ENCODE measurements at places on chromosomes 11 and 22. TPM values are rescaled to one million over a fixed set of nuclear protein-coding genes. Genes with fewer than 3 reads are reported as not detected.

GRCh38 chr11:8947230-8947943, 4.6 kb upstream of the ASCL3 start:
- DNase-seq = no peak

GRCh38 chr11:134040386-134041302, 28.2 kb upstream of the JAM3 start:
- no peak for DNase-seq

- DNase-seq = no peak
These were observed at the start of gene KIRREL3 for GRCh38 chr11:127000291-127000968. Gene KIRREL3 (minus strand): TSS chr11:127000770.

GRCh38 chr22:44168206-44168605, 12.5 kb upstream of the PARVG start:
- DNase-seq = no peak

DNA sequence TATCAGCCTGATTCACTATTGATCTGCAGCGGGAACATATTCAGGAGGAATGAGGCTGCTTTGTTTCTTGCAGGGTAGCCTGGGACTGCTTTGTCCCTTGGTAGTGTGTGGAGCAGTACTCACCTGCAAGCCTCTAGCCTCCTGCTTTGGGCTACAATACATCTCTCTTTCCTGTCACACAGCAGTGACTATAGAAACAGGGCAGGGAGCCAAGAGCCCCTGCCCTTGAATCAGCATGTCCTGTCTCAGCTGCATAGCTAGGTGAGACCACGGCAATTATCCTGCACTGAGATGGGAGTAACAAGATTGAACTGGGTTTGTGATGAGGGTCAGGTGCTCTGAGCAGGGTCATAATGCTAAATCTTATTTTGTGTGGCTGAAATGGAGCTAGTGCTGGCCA, 191.9 kb downstream of the NELL1 start:
- DNase-seq = no peak

DNA sequence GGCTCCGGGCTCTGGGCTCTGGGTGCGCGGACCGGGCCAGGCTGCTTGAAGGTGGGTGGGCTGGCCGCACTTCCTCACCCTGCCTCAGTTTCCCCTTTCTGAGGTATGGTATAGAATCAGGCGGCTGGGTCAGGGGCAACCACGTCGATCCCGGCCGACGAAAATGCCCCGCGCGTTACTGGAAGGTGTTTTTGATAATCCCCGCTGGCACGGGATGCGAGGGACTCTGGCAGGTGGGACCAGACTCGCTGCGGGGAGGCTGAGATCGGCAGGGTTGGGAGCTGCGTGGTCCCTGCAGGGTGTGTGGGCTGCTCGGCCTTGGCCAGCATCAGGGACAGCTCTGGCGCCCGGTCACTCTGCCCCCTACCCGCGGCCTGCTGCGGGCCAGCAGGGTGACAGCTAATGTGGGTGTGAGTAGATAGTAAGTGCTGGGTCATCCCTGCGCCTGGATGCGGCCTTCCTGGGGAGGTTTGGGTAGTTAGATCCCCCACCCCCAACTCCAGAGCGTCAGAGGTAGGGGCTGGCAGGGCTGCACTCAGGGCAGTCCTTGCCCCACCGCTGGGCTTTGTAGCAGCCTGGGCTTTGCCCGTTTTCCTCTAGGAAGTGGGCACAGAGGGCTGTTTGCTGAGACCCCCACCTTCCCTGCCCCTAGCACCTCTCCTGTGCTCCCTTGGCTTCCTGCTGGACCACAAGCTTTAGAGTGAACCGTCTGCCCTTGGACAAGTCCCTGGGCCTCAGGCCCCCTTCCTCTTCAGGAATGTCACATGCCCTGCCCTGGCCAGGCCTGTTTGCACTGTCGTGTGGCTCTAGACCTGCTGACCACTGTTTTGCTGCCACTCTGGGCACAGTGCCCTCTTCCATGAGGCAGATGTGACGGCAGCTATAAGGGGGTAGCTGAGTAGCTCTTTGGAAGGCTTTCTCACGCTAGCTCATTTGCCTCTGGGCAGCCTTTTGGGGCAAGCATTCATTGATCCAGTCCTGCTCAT, 579 bp downstream of the TANGO2 start:
- peak; percentile 69 for DNase-seq

DNA sequence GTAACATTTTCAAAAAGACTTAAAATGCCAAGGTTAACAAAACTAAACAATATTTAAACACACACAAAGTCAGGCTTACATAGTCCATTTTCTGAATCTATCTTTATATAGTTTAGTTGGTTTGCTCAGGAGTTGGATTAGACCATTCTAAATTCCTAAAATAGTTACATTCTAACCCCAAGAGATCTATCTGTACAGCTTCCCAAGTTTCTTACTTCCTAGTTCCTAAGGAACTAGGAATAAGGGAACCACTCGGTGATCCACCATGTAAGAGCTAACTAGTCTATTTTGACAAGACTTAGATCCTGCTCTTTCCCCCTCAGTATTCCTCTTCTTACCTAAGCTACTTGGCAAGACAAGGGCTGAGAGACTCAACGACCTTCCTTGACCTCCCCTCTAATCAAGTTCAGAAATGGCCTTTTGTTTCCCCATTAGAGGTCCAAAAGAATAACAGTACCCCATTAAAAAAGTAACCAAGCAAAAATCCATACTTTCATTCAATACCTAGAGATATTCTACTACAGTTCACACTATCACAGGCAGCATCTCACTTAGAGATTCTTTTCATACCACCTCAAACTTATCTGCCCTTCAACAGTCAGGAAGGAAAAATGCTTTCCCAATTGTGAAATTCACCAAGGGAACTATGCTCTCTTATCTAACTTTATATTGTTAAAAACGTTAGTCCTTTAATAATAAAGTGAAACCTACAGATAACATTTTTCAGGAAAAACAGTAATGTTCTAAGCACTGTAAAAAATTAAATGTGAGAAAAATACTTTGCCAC, 253.1 kb downstream of the TTC28 start:
- no peak for DNase-seq

DNA sequence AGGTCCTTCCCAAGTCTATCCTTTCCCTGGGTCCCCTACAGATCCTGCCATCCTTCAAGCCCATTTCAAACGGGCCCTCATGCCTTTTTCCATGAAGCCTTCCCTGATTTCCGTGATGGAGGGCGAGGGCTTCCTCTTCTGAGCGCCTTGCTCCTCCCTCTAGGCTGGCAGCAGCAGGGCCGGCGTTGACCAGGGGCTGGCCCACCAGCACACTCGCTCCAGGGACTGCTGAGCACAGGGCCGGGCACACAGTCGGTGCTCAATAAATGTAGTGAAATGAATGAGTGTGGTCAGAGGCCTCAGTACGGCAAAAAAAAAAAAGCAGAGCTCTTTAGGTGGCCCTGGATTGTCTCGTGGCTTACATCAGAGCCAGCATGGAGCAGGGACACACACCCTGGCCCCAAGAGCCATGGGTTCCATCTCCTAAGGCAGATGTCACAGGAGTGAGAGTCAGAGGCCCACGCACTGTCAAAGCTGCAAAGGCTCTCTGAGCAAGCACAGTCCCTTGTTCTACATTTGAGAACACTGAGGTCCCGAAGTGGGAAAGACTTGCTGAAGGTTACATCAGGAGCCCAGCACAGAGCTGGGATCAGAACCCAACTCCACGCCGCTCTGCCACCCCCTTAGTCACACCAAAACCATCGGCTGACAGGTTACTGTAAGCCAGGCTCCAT, 3.1 kb downstream of the IL2RB start:
- no peak for DNase-seq

DNA sequence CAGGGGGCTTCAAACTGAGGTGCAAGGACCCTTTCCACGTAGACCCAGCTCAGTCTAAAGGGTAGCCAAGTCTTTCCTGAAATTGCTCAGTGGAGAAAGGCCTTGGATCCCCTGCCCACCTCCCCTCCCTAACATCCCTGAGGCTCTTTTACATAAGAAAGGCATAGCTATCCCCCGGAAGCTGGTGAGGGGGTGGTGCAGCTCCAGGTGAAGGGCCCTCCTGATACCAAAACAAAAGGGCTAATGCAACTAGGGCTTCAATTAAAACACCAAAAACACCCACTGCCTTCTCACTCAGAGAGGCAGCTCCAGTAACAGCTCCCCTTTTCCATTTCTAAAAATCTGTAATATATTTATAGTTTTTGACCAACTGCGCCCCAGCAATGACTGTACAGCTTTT, 5.8 kb downstream of the SHANK2 start:
- DNase-seq = no peak

DNA sequence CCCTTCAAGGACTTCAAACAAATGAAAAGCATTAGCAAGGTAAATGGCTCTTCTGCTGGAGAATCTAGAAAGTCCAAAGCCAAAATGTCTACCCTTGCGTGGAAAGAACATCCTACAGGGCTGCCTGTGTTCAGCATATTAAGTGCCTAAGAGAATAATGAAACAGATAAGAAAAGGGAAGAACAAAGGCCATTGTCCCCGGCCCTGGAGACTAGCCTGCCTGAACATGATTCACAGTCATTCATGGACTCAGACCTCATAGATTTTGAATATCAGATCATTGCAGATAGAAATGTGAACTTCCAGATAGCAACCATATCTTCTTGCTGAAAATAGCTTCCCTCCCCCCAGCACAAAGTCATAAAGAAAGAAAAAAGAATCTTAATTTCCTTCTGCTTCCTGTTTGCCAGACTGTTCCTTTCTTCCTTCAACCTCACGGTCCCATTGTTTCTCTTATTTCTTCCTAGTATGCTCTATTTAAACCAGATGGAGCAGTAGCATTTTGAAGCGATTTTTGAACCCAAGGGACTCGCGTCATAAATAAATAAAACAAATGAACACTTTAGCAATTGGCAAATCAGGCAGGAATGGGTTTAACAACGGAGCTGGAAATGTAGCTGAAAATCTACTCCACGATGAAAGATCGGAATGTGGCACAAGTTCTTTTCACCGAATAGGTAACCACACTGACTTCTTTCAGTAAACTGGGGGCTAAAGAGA, 408.2 kb upstream of the CCDC90B start:
- DNase-seq = no peak

DNA sequence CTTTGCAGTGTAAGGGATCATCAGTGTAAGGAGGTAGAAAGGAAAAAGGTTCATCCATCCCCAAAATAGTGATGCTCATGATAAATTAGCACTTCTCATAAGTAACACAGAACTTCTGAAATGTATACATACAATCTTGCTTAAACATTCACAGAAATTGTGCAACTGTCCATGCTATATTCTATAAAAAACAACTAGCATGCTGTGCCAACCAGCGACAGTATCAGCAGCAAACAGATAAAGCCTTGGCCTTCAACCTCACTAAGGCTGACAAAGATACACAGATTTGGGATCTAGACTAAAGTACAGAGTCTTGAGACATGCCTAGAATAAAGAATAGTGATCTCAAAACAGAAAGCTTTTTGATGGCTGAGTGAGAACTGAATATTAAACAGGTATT, 74.1 kb upstream of the CHRM4 start:
- no peak for DNase-seq

- DNase-seq = no peak
These were observed 2.0 kb upstream of the PRDM11 start for GRCh38 chr11:45144126-45145082.

DNA sequence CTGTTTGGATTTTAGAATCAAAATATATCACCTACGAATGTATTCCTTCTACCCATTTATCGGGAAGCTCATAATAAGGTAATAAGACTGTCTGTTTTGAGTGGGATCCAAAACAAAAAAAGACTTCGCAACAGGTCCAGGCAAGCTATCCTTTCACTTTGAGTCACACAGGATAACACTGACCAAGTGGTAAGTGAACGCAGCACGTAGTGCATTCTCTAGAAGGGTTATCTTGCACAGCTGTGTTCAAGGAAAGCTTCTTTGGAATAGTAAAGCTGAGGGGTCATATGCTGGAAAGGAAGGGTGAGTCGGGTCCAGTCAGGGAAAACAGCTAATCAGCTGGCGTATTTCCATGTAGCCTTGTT, 22.3 kb upstream of the NRGN start:
- DNase-seq = no peak

DNA sequence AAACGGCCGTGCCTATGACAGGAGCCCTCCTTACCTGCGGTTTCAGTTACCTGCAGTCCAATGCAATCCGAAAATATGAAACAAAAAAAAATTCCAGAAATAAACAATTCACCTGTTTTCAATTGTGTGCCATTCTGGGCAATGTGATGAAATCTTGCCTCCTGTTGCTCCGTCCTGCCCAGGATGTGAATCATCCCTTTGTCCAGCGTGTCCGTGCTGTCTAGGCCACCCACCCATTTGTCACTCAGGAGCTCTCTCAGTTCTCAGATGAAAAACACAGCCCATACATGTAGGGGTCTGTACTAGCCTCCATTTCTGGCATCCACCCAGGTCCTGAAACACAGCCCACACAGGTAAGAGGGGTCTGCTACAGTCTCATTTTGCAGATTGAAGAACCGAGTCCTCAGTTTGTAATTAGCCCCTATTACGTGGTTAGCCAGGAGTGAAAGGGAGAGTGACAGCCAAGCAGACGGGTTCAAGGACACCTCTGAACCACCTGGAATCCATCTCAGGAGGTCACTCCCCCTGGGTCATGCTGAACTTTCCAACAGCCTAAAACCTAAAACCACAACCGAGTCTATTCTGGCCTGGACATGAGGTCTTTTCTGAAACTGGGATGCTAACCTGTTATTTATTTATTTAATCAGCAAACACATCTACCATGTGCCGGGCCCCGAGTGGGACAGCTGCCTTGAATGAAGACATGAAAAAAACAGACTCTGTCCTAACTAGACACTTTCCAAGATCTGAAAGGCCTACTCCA, 317.2 kb downstream of the SHANK2 start:
- peak; percentile 58 for DNase-seq

GRCh38 chr11:128906185-128907050, 15.3 kb downstream of the KCNJ5 start:
- no peak for DNase-seq

DNA sequence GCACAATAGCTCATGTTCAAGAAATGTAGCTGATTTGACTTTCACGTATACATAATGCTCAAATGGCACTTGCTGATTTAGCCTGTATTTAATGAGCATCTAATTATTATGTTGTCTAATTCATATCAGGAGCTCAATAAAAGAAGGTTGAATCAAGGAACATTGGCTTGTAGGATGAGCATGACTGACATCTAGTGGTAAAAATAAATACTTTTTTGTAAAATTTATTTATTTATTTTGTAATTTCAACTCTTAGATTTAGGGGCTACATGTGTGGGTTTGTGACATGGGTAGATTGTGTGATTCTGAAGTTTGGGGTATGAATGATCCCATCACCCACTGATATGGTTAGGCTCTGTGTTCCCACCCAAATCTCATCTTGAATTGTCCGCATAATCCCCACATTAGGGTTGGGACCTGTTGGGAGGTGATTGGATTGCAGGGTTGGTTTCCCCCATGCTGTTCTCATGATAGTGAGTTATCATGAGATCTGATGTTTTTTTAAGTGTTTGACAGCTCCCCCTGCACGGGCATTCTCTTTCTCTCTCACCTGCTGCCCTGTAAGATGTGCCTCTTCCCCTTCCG, 1.7 kb upstream of the OR52E5 start:
- no peak for DNase-seq

GRCh38 chr22:35148866-35149548, 83.0 kb downstream of the ISX start:
- peak; percentile 17 for DNase-seq

FAM180B gene
- total RNA-seq = not detected

BMAL1 gene
- 15.0 TPM for total RNA-seq

SHISAL1 gene
- total RNA-seq = 0.94 TPM

LDLRAD3 gene
- total RNA-seq = 19.5 TPM

LGALS1 gene
- 734 TPM for total RNA-seq

TMEM191C gene
- total RNA-seq = 4.0 TPM

FADS2 gene
- 514 TPM for total RNA-seq

SF1 gene
- 336 TPM for total RNA-seq

TECTA gene
- total RNA-seq = 0.04 TPM
